Stimulated activated CD8-positive, alpha-beta memory T cell treated with anti-CD3 and anti-CD28 coated beads, Interleukin-12 subunit alpha, Interleukin-12 subunit beta, amount 100 ng/mL, for 4 hours (primary cell): ENCODE measurements at places on chromosomes 12 and 14.

DNA sequence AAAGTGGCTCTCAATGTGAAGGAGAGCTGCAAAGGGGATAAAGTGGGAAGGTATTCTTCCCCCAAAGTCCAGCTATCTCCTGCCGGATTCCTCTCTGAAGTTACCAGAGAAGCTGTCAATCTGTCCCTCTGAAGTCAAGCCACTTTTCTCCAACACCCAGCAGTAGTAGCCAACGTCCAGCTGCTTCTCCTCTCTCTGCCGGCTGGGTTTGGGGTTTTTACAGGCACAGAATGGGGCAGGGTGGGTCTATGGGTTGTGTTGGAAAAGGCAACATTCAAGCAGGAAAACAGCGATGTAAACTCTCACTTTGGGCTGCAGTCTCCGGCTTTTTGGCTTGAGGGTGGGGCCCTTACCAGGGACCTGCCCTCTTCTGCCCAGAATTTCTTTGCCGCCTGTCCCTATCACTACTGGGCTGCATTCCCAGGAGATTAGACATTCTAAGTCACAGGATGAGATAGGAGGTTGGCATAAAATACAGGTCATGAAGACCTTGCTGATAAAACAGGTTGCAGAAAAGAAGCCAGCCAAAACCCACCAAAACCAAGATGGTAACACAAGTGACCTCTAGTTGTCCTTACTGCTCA is 16.3 kb downstream of the CAPZA3 start:
- DNase-seq, result no peak

DNA sequence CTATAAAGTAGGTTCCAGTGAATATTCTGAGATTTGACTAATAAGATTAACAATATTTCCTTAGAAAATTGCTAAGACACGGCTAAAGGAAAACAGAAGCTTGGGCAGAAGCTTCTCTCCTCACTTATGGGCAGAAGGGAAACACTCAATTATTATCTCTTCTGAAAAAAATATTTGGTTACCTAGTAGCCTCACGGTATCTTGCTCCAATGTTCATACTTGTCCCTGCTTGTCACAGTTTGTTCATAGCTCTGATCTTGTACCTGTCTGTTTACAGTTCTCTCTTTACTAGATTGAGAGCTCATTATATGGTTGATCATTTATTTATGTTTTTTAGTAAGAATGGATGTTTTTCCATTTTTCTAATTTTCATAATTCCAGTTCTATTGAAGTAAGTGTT is 458.0 kb upstream of the ATP2B1 start:
- no peak for DNase-seq

- DNase-seq, result no peak
Observed at GRCh38 chr14:62824086-62824485, 221.2 kb downstream of the KCNH5 start.

DNA sequence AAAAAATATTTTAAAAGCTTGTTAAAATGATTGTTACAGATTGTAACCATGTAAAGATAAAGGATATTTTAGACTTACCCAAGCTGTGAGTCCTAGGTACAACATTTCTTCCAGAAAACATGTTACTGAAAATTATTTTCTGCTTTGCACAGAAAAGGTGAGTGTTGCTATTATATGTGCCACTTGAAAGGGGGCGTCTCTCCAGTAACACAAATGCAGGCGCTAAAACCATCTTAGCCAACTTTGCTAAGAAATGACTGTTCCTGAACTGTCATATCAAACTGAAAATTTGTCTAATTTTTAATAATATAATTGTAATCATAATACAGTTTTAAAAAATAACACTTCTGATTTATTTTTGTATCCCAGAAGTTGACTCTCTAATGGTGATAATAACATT is 75.6 kb upstream of the KRAS start:
- DNase-seq, result no peak

- no peak for DNase-seq
Observed at GRCh38 chr14:31508135-31508534, 20.3 kb upstream of the GPR33 start.

GRCh38 chr12:68904351-68904962 is 28.5 kb downstream of the CPM start:
- no peak for DNase-seq
